ENCODE measurements at places on chromosomes 2 and 18. TPM values are rescaled to one million over a fixed set of nuclear protein-coding genes. Genes with fewer than 3 reads are reported as not detected.

DNA sequence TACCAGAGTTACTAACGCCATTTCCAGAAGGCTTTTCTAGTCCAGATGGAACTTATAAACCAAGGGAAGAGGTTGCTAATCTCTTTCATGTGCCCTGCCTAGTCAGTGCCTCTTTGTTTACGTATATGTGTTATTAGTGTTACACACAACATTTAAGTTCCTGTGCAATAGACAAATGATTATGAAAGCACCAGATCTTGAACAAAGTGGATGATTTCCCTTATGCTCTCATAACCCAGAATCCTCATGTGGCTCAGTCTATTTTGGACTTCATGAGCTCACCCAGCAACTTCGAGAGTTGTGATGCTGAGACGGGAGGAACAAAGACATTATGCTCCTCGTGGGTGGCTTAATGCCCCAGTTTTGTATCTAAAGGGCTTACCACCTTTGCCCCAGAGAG, 214.4 kb upstream of the SP5 start:
- no peaks in the 10 kb centered on the region for H3K27me3 ChIP-seq
- no peak for DNase-seq
- H3K4me1 ChIP-seq: peaks cover 37% of the 10 kb centered on the region
- H3K36me3 ChIP-seq: no peaks in the 10 kb centered on the region
- H3K4me3 ChIP-seq: no peak overlapping the region
- no peak overlapping the region for H3K27ac ChIP-seq

GYPC gene
- 131 TPM for polyA plus RNA-seq

SIX2 gene
- 0.99 TPM for polyA plus RNA-seq

- H3K36me3 ChIP-seq: no peaks in the 10 kb centered on the region
- H3K4me1 ChIP-seq: peaks cover 74% of the 10 kb centered on the region
- peak overlapping the region; percentile 70 for H3K27ac ChIP-seq
- peak; percentile 76 for DNase-seq
- H3K27me3 ChIP-seq: no peaks in the 10 kb centered on the region
Observed at GRCh38 chr2:85750587-85751575, 2.9 kb upstream of the ATOH8 start.

CHST9 gene
- polyA plus RNA-seq: 2.4 TPM

KIAA2012 gene
- not detected for polyA plus RNA-seq

GRCh38 chr18:63974991-63975390, 5.1 kb downstream of the SERPINB8 start:
- H3K27ac ChIP-seq: no peak overlapping the region
- no peak for DNase-seq
- H3K27me3 ChIP-seq: no peaks in the 10 kb centered on the region
- peaks cover 3% of the 10 kb centered on the region for H3K4me1 ChIP-seq
- no peaks in the 10 kb centered on the region for H3K36me3 ChIP-seq

DNA sequence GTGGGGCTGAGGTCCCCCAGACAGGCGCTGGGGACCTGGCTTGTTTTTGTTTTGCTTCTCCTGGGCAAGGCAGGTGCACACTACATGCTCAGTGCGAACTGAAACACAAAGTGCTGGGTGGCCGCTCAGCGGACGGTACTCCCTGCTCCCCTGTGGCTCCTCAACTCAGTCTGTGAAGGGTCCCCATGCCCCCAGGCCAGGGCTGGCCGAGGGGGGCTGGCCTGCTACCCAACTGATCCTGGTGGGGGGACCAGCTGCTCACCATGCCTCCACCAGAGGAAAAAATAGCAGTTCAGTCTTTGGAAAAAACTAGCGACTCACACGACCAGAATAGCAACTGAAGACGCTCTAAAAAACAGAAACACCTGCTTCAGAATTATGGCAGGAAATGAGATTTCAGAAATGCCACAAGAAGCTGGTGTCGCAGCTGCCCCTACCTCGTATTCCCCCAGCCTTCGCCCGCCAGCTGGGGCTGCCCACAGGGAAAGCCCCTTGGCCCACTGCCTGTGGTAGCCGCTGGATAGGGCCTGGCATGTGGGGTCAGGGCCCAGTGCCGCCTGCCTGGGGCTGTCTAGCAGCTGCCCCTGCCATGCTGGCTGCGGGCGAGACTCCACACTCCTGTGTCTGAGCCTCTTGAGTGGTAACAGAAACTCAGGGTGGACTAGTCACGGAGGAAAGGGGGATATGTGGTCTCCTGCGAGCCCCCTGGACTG, 43.7 kb downstream of the MEX3C start:
- no peaks in the 10 kb centered on the region for H3K36me3 ChIP-seq
- H3K4me3 ChIP-seq: no peak overlapping the region
- no peak for DNase-seq
- H3K4me1 ChIP-seq: no peaks in the 10 kb centered on the region

TNFRSF11A gene
- polyA plus RNA-seq: 0.23 TPM

CXCR4 gene
- 4.3 TPM for polyA plus RNA-seq

GRCh38 chr2:168901003-168901402, at the start of gene G6PC2:
Gene G6PC2, plus strand, starts transcription at chr2:168901291. Its CDS starts 41 bp downstream, at chr2:168901332.
- no peak within 1 kb of the TSS for H3K4me3 ChIP-seq
- no peak within 1 kb of the TSS for H3K27ac ChIP-seq
- no peaks in the 10 kb centered on the region for H3K36me3 ChIP-seq

GRCh38 chr2:174683392-174683759, 80.9 kb downstream of the CHRNA1 start:
- peak overlapping the region; percentile 91 for H3K4me3 ChIP-seq
- no peaks in the 10 kb centered on the region for H3K27me3 ChIP-seq
- no peaks in the 10 kb centered on the region for H3K36me3 ChIP-seq
- H3K4me1 ChIP-seq: peaks cover 31% of the 10 kb centered on the region
- DNase-seq: no peak

GRCh38 chr18:5424903-5425664, 118.7 kb downstream of the EPB41L3 start:
- no peak for DNase-seq
- H3K36me3 ChIP-seq: peaks cover 10% of the 10 kb centered on the region
- no peak overlapping the region for H3K27ac ChIP-seq
- H3K4me3 ChIP-seq: no peak overlapping the region
- no peaks in the 10 kb centered on the region for H3K27me3 ChIP-seq

GRCh38 chr2:207640661-207641060, 15.5 kb upstream of the METTL21A start:
- no peak overlapping the region for H3K27ac ChIP-seq
- no peak for DNase-seq

SLC1A4 gene
- 19.5 TPM for polyA plus RNA-seq

ABCB11 gene
- not detected for polyA plus RNA-seq

GRCh38 chr2:38013158-38013752, 62.7 kb downstream of the CYP1B1 start:
- no peaks in the 10 kb centered on the region for H3K27me3 ChIP-seq
- H3K4me1 ChIP-seq: no peaks in the 10 kb centered on the region
- no peak overlapping the region for H3K27ac ChIP-seq
- H3K36me3 ChIP-seq: no peaks in the 10 kb centered on the region

MYCN gene
- polyA plus RNA-seq: 0.27 TPM

- H3K4me1 ChIP-seq: no peaks in the 10 kb centered on the region
- H3K4me3 ChIP-seq: no peak overlapping the region
- H3K27ac ChIP-seq: no peak overlapping the region
- DNase-seq: no peak
- H3K36me3 ChIP-seq: no peaks in the 10 kb centered on the region
Observed at GRCh38 chr2:6741229-6741628, 124.5 kb downstream of the CMPK2 start.

DNA sequence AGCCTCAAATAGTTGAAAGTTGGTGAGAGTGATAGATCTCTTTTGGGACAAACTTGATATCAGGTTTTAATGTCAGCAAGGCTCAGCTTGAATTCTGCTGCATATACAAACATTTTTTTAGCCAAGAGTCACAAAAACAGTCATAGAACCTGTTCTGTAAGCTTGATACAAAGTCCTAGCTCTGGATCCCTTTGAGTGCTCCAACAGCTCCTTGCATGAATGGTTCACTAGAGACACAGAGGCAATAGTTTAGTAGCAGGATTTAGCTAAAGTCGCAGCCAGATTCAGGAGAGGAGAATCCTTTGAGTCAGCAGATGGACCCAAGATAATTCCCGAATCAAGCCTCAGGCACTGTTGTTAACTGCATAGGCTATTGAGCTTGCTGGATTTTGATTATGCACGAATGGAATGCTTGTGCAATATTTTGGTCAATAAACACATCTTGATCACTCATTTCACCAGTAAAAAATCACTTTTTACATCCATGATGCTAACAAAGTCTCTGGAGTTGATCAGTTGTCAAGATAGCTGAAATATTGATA, 148.6 kb downstream of the KLHL14 start:
- no peak overlapping the region for H3K27ac ChIP-seq
- no peak for DNase-seq
- H3K27me3 ChIP-seq: no peaks in the 10 kb centered on the region
- H3K4me3 ChIP-seq: no peak overlapping the region

DNA sequence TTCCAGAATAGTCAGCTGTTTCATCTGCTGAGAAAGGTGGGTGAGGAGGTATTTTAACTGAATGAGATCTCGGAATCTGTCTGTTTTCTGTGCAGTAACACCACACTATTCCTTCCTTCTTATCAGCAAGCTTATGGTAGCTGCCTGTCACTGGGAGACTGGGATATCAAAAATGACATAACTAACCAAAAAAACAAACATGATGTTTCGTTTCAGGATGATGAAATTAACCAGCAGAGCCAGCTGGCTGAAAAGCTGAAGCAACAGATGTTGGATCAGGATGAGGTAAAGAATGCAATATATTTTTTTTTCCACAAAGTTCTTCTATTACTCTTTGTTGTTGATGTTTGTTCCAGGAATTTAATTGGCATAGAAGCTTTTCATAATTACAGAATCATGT, 59.8 kb upstream of the LYPD6B start:
- H3K4me1 ChIP-seq: no peaks in the 10 kb centered on the region
- H3K36me3 ChIP-seq: no peaks in the 10 kb centered on the region
- DNase-seq: no peak
- no peak overlapping the region for H3K27ac ChIP-seq
- no peak overlapping the region for H3K4me3 ChIP-seq
